Right ventricle myocardium superior (tissue), 1 donor: ENCODE measurements at places on chromosomes 5 and 9.

DNA sequence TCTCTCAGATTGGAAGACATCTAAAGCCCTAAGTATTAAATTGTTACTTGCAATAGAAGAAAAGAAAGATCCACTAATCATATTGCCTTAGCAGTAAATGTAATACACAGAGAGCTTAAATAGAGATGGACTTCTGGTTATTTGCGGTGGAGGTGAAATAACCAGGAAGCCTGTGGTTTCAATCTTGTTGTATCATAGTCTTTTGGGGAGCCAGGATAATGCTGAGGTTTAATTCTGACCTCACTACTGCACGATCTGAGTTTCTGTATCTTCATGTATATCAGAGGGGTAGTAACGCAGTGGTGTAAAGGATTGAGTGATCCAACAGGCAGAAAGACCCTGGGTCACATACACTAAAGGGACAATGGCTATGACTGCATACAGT lies 71.7 kb downstream of the ANKRD55 start:
- no peak for DNase-seq

DNA sequence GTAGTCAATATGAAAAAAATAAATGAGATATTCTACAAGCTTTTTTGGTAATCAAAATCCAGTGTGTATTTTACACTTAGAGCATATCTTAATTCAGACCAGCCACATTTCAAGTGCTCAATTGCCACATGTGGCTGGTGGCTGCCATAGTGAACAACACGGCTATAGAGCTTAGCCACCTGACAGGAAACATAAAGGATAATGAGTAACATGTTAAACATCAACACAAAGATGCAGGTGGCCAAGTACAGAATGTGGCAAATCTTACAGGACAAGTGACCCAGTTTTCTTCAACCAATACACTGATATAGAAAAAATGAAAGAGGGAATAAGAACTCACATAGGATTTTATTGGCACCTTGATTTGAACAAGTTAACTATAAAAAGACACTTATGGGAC lies 61.4 kb downstream of the KIF24 start:
- DNase-seq, result no peak

DNA sequence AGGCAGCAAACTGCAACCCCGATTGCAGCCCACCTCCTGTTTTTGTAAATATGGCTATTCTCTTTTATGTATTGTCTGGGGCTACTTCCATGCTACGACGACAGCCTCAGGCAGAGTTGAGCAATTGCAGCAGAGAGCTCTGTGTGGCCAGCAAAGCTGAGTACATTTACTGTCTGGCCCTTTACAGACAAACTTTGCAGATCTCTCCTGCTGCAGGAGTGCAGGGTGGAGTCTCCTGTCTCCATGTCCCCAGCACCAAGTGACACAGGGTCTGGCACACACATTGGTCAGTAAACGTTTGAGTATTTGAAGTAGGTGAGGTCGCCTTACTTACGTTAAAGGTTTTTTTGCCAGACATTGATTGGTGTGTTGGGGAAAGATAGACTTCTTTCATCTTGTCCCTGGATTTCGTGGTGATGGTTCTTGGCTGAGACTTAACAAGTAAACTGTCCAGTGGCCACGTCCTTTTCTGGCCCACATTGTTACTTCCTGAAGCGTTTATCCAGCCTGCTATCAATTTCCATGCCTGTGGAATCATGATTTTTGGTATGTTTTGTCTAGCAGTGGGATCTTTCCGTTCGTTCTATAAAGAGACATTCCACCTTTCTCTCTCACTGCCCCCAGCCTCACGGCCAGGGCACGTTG lies 27.2 kb downstream of the PRRC2B start:
- DNase-seq, result no peak

- no peak for DNase-seq
Measured at GRCh38 chr9:1709347-1709746, 305.8 kb upstream of the SMARCA2 start.

DNA sequence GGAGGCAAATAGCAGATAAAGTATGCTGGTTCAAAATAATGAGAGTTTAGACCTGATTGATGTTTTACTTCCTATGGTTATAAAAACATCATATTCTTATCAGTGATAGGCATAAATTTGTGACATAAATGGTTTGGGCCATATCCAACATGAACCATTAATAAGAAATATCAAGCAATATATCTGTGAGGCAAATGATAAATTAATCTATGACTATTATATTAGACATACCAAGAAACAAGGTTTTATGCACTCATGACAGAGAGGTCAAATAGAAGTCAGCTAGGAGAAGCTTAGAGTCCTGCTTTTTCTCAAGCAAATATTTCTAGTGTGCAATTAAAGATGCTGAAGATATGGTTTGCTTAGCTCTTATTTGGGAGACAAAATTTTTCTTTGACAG lies 10.4 kb downstream of the SMIM3 start:
- no peak for DNase-seq
